ENCODE measurements at places on chromosomes 3 and 15.

DNA sequence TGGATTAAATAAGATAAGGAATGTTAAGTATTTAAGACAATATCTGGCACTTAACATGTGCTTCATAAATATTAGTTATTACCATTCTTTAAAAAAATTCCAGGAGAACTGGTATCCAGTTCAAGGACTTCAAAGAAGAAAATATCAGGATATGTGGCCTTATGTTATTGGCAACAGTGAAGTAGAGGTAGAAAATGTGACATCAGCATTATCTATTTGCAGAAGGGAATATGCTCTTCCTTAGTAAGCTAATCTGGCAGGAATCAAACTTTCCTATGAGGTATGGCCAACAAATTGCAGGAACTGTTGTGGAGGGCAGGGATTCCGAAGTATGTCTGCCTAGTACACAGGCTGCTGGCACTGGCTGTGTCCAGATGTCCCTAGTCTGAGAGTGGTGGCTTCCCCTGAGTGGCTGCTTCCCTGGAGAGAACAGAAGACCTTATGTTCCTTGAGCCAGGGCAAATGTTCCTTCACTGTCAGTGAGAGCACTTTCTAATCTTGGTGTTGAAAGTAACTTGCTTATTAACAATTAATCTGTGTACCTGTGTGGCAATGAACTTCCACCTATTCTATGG, 351.7 kb upstream of the THRB start:
- DNase-seq = no peak

GRCh38 chr3:183151821-183152351, 10.6 kb downstream of the LAMP3 start:
- DNase-seq = no peak

DNA sequence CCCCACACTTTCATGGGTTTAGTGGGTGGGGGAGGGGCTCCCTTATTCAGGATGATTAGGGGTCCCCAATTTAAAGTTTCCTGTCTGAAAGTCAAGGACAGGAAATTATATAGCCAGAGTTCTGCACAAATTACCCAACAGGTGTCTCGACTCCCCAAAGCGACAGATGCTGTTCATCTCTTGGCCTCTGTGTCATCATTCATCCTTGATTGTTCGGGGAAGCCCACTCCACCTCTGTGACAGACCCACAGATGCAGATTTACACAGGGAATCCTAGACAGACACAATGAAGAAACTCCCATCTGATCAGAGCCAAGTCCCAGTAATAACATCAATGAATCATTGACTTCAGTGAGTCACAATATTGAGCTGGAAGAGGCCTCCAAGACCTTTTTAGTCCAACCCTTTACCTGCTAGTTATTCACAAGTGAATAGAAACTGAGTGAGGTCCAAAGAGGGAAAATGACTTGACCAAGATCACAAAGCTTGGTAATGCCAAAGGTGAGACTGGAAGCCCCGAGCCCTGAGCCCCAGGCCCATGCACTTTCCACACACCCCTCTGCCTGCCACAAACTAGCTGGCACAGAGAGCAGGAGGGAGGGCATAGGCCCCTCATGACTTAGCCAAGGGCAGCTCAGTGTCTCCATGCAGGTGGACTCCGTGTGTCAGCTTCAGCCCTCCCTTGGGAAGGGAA, 7.9 kb upstream of the SRP14 start:
- no peak for DNase-seq

- no peak for DNase-seq
Observed at GRCh38 chr15:98103570-98103969, 143.1 kb downstream of the ARRDC4 start.

DNA sequence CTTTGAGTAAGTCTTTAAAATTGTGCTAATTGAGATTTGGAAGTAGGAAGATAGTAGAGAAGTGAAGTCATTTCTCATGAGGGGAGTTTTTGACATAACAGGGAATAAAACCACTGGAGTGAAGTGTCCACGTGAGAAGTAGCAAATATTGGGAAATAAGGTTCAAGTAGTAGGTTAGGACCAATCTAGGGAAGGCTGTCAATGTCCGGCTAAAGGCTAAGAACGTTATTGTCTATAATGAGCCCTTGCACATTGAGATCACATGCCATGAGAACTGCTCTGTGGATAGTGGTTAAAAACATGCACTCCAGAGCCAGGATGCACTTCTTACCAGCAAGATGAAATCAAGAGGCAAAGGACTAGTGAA, 459.9 kb upstream of the TPRG1 start:
- DNase-seq = no peak

DNA sequence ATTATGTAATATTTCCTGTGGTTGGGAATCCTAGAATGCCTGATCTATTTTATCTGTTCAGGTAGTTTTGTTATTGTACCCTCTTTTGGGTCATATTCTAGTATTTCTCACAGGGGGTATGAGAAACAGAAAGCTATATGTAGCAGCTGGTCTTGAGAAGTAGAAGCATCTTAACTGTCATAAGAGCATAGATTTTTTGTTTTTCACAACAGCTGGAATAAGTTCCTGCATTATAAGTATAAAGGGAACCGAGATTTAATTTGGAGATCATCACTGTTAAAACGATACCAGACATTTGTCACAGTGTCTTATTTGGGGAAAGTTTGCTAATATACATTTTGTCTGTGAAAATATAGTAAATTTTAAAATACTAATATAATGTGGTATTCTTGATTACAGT, 4.8 kb downstream of the RAP2B start:
- DNase-seq = no peak

DNA sequence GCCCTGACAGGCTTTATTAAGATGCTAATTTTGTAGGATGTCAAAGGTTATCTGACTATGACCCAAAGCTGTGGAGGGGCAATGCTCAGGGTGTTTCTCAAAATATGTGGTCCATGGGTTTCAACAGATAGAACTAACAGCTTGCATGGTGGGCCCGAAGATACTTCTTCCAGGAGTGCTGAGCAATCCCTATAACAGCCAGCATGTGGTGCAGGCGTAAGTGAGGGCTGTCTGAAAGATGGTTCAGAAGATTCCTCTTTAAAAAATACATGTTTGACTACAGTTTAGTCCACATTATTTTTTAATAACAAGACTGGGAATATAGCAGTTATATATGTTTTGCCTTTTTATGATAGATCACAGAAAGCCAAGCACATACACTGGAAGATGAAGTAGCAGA, 7.6 kb downstream of the SCG3 start:
- no peak for DNase-seq

DNA sequence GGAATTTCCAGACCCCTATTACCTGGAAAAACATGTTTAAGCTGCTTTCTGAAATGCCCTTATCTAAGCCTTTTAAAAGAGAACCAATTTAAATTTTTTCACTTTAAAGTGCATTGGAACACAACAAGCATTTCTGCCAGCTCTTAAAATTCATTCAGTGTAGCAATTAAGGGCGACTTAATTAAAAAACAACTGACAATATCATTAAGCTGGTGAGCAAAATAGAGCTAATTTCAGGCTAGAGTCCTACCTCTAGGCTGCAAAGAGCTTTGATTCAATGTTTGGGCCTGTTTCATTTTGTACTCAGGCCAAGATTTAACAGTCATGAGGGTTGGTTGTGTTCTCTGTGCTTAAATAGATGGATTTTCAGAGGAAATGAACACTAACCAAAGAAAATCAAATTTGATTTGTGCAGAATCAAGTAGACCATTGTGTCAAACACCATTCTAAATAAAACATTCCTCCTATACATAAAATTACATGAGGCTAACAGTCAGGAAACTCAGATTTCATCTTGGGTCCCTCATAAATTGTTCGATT, 114.6 kb downstream of the TMEM108 start:
- DNase-seq = peak; percentile 61

- DNase-seq = no peak
Observed at GRCh38 chr3:129402616-129403015, 25.8 kb downstream of the EFCAB12 start.

DNA sequence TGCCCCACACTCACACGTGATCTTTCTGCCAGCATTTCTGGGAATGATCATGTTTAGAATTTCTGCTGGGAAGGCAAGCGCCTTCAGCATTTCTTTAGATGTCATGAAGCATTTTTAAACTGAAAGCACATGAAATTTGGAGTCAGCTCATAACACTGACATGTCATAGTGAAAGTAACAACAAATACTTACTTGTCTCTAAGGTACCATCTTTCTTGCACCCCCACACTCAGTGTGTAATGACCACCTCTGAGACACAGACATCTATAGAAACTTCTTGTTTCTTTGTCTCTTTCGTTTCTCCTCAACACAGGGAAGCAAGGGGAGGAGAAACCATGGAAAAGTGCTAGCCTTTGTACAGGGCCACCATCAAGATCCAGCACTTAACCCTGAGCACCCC, 171.7 kb downstream of the RORA start:
- DNase-seq = no peak

DNA sequence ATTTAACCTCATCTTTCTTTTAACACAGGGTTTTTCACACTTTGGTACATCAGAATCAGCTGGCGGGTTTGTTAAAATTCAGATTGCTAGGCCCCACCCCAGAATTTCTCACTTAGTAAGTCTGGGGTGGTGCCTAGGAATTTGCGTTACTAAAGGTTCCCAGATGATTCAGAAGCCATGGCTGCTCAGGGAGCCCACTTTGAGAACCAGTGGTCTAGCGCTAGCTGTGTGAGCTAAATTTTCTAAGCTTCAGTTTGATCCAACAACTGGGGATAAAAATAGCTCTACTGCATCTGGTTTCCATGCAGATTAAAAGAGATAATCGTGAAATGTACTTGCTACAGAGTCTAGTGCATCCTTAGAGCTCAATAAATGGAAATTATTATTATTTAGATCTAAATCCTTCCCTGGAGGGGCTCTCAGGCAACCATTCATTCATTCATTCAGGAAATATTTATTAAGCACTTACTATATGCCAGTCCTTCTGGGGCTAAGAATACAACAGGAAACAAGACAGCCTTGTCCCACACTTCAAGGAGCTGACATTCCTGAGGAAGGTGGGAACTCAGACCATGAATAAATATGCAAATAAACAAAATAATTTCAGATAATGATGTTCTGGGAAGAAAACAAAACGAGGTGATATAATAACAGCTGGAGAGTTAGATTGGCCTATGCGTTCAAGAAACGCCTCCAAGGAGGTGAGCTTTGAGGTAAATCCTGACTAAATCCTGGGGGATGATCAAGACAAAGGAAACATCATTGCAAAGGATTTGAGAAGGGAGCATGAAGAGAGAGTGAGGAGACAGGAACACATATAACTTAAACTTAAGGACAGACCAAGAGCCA, 3.9 kb upstream of the CIDEC start:
- DNase-seq = no peak

GRCh38 chr15:80003934-80004472, 33.0 kb upstream of the BCL2A1 start:
- no peak for DNase-seq

DNA sequence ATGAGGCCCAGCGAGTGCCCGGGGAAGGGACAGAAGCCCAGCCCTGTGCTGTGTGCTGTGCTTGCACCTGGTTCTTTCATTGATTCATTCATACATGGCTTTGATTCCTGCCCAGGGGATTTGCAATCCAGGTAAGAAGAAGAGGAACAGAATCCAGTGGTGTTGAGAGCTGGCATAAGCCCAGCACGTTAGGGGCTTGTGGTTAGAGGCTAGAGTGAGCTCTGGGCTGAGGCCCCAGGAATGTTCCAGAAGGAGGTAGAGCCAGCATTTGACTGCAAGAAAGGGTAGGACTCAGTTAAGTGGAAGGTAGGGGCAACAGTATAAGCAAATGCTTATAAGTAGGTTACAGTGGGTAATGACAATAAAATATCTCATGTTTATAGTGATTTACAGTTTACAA, 2.3 kb downstream of the VWA5B2 start:
- no peak for DNase-seq

GRCh38 chr3:149832086-149832485, 19.1 kb downstream of the RNF13 start:
- DNase-seq = no peak

- no peak for DNase-seq
Observed at GRCh38 chr3:13827256-13827655, 52.6 kb downstream of the WNT7A start.

GRCh38 chr3:111571907-111572460, 23.2 kb downstream of the ZBED2 start:
- DNase-seq = no peak

GRCh38 chr3:94406595-94406994, 343.7 kb downstream of the NSUN3 start:
- no peak for DNase-seq

DNA sequence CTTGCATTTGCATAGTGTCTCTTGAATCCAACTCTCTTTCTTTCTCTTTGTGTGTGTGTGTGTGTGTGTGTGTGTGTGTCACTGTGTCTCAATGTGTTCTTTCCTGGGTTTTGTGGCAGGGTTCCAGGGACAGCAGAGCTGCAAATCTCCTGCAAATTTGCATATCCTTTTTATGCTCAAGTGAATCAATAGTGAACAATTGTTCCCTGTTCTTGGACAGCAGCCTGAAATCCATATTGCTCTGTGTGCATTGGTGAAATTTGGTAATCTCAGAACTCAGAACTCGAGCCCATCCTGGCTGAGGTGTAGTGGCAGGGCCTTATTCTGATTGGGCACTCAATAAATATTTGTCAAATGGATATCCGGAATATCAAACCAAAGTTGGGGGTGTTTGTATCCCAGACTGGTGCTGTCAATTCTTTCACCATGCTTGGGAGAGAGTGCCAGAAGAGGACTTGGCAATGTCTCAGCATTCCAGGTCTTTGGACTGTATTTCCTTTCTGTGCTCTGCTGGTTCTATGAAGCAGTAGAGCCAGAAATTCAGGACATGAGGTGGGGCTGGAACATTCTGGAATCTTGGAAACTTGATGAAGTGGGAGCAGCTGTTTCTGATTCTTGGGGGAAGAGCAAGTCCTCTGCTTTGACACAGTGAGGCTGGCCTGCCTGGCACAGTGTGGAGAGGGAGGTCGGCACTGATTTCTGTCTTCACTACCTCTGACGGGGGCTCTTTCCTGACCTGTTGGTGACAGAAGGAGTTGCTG, 380.6 kb upstream of the C2CD4B start:
- peak; percentile 52 for DNase-seq

- no peak for DNase-seq
Observed at GRCh38 chr15:67087507-67088172, 22.2 kb downstream of the SMAD3 start.

DNA sequence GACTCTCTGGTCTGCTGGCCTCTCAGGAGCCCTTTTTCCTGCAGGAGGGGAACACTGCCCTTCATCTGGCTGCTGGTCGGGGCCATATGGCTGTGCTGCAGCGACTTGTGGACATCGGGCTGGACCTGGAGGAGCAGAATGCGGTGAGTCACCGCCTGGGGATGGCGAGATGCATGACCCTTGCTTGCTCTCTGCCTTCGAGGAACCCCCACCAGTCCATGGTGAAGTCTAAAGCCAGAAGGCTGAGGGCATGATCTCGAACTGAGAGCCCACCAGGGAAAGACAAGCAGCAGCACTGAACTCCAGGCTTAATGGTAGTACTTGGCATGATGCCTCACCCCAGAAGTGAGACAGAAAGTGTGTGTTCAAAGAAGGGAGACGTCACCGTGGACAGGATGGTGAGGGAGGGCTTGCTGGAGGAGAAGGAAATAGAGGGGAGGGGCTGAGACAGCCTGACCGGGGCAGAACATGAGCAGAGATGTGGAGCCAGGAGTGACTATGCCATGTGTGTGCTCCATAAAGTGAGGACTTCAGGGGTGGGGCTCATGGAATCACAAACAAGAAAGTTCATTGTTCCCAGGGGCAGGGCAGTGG, 19.2 kb downstream of the ANKDD1A start:
- no peak for DNase-seq

Data from hippocampal formation (tissue), 2 donors.